ENCODE measurements at places on chromosomes 2 and 18.

GRCh38 chr2:152411154-152411553 lies 76.2 kb downstream of the FMNL2 start:
- no peak for DNase-seq

GRCh38 chr18:76672627-76673026 lies 149.7 kb upstream of the ZNF236 start:
- no peak for DNase-seq

GRCh38 chr2:88296247-88296646 lies 126.1 kb downstream of the THNSL2 start:
- DNase-seq: no peak

- DNase-seq: no peak
Observed at GRCh38 chr2:174778085-174778981, 14.1 kb upstream of the CHRNA1 start.

- DNase-seq: no peak
Observed at GRCh38 chr2:17311771-17312511, 206.3 kb downstream of the RAD51AP2 start.

DNA sequence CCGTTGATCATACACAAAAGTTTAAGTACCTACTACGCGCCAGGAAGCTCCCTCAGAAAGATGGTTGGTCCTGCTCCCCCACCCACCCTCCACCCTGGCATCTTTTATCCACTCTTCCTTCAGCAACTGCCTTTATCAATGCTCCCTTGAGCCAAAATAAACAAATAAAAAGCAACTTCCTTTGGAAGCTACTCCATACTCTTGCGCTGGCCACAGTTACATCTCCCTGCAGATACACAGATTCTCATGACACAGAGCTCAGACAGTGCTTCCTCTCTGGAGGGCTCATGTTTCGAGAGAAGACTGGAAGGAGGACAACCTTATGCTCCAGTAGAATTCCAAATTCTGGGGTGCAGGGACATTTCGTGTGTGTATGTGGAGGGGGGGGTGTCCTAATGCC lies 3.8 kb upstream of the STEAP3 start:
- DNase-seq: no peak

- DNase-seq: peak; percentile 83
Observed at GRCh38 chr2:4628998-4629501, 925.7 kb downstream of the DCDC2C start.

- DNase-seq: peak; percentile 20
Observed at GRCh38 chr2:143128681-143129580, at the start of gene ARHGAP15. ARHGAP15 (plus strand) TSS chr2:143129419.

GRCh38 chr2:222436040-222436413 lies 11.7 kb downstream of the SGPP2 start:
- no peak for DNase-seq

GRCh38 chr2:210503725-210504191 lies 27.2 kb upstream of the LANCL1 start:
- no peak for DNase-seq

- no peak for DNase-seq
Observed at GRCh38 chr2:172098650-172099471, 3.8 kb downstream of the DLX2 start.

DNA sequence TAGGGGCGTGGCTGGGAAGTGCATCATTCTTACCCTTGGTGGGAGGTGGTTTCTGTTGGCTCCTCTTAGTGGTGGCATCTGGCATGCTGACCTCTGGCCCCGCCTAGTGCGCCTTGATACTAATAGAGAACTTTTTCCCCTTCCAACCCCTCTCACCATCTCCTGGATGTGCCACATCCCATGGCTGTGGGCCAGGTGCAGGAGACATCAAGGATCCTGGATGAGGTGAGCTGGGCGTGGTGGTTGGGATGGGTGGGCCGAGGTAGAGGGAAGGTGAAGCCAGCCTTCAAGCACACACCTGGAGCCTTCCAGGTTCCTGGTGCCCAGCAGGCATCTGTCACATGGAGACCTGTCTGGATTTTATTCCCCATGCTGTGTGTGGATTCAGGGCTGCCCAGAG lies 149.2 kb downstream of the DYSF start:
- DNase-seq: no peak

GRCh38 chr2:175009917-175010621 lies 4.9 kb upstream of the CHN1 start:
- DNase-seq: no peak

GRCh38 chr2:207768168-207768865 lies 1.4 kb downstream of the FZD5 start:
- DNase-seq: no peak

- no peak for DNase-seq
Observed at GRCh38 chr2:77831060-77831459, 308.9 kb upstream of the LRRTM4 start.

- DNase-seq: no peak
Observed at GRCh38 chr2:206379266-206379665, 64.1 kb upstream of the ADAM23 start.

GRCh38 chr2:45836740-45837139 lies 185.3 kb downstream of the PRKCE start:
- DNase-seq: no peak

DNA sequence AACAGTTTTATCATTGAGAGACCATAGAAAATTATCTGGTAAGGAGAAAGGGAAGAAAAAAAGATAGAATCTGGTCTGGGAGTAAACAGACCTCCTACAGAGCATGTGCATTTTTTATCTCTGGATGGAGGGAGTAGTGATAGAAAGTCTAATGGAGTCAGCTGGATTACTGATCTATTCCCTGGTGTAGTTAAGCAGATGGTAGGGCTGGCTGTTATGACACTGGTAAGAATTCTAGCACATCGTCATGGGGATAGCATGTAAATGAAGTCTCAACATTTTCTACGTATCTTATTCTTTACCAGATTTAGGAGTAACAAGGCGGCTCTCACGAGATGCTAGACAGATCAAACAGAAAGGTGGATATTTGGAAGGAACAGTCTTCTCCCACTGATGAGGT lies 407.4 kb downstream of the NRXN1 start:
- no peak for DNase-seq

DNA sequence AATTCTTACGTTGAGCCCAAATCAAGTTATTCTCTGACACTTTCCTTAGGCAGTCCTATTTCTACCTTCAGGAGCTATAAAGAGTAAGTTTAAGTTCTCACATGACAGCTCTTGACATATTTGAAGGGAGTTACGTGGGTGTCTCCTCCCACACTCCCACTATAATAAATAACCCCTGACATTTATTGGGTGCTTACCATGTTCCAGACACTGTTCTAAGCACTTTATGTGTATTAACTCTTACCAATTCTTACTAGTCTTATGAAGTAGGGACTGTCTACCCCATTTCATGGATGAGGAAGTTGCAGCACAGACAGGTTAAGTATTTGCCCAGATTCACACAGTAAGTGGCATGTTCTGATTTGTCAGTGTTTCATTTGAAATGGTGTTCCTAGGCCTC lies 17.9 kb downstream of the PLCL1 start:
- DNase-seq: no peak

DNA sequence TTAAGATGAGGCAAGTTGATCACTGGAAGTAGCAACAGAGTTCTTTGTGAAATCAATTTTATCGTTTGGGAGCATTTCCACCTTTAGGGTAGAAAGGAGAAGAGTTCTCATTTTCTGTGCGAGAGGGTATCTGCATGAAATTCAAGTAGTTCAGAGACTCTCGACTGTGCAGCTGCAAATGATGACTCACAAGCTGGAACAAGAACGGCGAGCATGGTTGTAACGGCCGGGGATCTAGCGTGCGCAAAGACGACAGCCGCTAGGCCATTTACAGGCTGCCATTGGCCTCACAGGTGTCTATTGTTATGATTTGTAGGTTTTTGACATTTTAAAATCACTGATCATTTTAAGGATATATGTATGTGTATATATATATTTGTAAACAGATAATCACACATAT lies 5.2 kb downstream of the KLHL29 start:
- no peak for DNase-seq

GRCh38 chr2:11446733-11447248 lies 19.2 kb downstream of the E2F6 start:
- DNase-seq: peak; percentile 26

DNA sequence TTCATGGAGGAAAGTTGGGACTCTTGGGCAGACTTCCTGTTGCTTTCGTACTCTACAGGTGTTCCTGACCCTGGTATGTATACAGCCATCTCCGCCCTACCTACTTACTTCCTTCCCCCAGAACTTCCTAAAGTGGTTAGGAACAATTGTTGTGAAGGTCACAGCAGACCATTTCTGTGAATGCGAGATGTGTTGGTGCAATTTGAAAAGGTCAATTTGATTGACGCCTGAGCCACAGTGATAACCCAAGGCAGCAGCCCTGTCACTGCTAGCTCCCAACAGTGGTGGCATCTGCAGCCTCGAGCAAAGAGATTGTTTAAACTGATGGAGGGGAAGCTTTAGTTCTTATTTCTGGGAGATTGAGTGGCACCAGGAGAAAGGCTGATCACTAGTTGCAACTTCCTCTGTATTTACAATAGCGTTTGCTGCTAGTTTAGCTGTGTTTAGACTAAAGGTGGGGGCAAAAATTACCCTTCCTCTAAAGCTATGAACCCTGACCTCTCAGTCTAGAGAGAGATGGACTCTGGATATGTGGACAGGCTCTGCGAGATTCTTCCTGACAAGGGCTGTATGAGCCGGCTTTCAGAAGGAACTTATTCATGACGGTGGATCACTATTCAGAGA lies 78.3 kb upstream of the MAP4K3 start:
- no peak for DNase-seq

GRCh38 chr2:166671801-166672200 lies 177.8 kb upstream of the SCN7A start:
- no peak for DNase-seq

DNA sequence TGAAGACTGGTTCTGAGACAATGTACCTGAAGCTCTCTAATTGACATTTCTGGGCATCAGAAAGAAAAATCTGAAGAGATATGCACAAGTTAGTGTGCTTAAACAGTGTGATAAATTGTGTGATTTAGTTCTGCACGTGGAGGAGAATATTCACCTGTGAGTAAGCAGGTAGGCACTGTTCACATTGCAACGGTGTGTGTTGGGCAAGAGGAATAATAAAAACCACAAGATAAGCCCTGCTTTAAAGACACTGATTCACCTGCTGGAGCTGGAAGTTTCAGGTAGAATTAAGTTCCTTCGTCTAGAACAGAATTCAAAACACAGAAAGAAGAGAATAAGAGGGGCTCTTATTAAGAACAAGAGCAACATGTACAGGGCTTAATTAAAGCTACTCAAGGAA lies 864.3 kb upstream of the SOX11 start:
- DNase-seq: no peak

- DNase-seq: no peak
Observed at GRCh38 chr2:232299084-232299483, 79.5 kb upstream of the ALPP start.

Measured in NCI-H187 (cell line).